ENCODE measurements at places on chromosomes 11 and 22.

- no peak for DNase-seq
Measured at GRCh38 chr22:23085785-23086184, 15.5 kb downstream of the GNAZ start.

GRCh38 chr11:27721264-27722116, 21.2 kb upstream of the BDNF start:
- no peak for DNase-seq

DNA sequence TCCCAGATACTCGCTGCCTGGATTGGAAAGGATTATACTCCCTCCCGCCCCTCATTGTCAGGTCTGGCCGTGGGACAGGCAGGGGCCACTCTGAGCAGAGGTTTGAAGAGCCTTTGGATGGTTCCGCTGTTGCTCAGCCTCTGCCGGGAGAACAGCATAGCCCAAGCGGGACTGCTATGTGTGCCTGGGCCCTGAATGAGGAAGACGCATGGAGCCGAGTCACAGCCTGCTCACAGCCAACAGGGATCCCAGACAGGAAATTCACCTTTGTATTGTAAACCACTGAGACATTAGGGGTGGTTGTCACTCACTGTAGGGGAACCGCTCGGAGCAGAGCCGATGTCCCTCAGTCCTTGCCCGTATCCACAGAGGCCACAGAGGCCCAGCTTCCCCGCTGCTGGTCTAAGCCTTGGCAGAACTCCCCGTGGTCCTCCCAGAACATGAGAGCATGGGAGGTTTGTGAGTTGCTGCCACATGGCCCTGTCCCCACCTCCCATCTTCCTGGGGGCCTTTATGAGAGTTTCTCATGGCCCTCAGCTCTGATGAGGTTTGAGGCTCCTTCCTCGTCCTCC, 10.7 kb upstream of the FAM118A start:
- no peak for DNase-seq

DNA sequence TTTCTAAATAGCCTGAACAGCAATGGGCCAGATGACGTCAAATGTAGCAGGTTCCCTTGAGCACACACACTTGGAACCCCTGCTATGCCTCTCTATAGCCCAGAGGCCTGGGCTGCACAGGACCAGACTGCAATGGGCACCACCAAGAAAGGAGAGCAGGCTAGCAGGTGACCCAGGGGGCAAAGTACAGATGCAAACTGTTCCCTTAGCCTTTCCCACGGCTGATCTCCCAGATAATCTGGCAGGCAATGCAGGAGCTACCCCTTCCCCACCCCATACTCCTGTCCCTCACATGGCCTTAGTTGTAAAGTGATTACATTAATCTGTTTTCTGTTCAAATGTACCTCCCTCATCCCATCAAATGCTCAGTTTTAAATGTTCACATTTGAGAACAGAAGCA, 41.3 kb downstream of the SMCO4 start:
- no peak for DNase-seq

GRCh38 chr22:46402505-46402904, 67.0 kb downstream of the TRMU start:
- DNase-seq, result no peak

DNA sequence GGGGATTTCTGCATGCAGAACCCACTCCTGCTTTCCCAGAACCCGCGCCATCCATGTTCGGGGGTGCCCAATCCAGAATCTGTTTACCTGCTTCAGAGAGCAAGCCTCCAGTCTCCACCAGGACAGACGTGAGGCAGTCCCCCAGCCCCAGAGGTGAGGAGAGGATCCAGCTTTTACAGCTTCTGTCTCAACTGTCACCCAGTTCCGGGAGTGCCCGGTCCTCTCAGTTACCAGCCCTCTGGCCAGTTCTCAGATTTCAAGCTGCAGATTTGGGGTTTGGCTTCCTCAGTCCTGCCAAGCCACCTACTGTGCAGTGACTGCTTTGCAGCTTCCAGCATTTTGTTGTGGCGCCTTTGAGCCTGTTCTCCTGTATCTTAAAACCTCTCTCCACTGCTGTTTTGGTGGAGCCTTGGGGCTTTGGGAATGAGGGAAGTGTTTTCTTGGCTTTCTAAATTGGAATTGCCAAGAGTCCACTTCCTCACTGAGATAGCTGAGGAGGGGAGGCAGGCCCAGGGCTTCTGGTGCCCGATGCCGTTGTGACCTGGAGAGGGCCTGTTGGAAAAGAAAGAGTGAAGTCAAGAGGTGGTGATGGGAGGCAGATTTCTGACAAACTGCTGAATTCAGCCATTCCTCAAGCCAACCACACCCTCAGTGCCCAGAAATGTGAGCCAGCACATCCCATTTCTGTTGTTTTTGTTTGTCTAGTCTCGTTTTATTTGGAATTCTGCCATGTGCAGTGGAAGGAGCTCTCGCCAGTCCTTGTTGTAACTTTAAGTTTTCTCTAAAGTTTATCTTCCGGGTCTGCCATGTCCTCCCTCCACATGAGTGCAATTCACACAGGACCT, 513.4 kb downstream of the TBC1D22A start:
- peak; percentile 46 for DNase-seq

DNA sequence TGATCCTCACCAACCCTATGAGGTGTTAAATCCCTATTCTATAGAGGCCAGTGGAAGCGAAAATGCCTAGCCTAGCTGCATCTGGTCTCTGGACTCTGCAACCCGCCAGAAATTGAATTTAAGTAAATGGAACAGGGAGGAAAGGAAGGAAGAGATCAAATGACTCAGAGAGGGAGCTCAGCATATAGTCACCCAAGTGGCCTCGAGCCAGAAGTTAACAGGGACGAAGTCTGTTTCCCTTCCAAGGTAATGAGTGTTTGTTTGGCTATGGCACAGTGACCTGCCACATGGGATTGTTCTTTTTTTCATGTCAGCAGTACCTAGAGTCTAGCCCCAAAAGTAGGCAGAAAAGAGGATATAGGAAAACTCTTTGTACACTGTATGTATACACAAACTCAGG, 66.3 kb downstream of the PAK1 start:
- DNase-seq, result peak; percentile 78

GRCh38 chr11:131354251-131354701, 16.1 kb upstream of the NTM start:
- DNase-seq, result no peak

GRCh38 chr11:11636671-11637070, 14.9 kb upstream of the GALNT18 start:
- DNase-seq, result no peak

- DNase-seq, result no peak
Measured at GRCh38 chr11:96105944-96106343, 182.0 kb upstream of the MTMR2 start.

DNA sequence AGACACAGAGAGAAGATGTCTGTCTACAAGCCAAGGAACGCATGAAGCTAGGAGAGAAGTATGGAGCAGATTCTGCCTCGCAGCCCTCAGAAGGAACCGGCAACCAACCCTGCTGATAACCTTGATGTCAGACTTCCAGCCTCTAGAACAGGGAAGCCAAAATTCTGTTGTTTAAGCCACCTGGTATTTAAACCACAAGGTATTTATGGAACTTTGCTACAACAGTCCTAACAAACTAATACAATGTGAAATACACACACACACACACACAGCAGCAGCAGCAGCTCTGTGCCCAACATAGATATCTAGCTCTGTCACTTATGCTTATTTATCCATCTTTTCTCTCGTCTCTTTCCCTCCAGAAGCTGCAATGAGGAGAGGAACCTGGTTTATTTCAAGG, 400.0 kb downstream of the ETS1 start:
- no peak for DNase-seq

- peak; percentile 25 for DNase-seq
Measured at GRCh38 chr11:10623797-10624761, 55.6 kb upstream of the LYVE1 start.

DNA sequence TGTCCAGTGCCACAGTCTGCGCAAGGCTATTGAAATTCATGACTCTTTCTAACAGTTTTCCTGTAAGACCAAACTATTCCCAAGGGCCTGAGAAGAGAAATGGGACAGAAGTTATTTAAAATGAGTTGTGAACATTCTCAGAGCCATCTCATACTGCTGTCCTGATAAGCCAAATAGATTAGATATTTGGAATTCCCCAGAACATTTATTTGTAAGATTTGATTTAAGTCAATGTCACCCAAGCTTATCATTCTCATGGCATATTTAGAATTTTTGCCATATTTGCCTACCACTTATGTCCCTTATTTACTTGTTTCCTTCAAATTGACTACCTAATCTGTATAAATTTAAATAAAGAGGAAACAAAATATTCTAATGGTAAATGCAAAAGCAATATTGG, 82.4 kb downstream of the NAV2 start:
- no peak for DNase-seq

GRCh38 chr22:44664149-44664548, 37.9 kb upstream of the PRR5 start:
- DNase-seq, result no peak

- DNase-seq, result peak; percentile 56
Measured at GRCh38 chr11:67370351-67371076, 2.9 kb downstream of the CLCF1 start.

DNA sequence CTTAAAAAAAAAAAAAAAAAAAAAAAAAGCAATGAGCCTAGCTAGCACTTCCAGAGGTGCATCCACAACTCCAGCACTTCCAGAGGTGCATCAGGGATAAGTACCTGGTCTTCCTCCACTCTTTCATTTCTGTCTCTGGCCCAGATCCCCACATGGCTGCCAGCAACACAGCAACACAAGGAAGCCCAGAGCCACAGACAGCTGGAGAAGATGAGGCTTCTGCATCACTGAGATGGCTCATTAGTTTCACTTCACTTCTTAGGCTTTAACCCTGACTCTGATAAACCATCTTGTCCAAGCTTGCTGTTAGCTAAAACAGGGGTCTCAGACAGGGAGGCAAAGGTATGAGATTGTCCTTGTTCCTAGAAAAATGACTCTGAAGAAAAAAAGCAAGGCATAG, 35.6 kb downstream of the PC start:
- DNase-seq, result no peak

- DNase-seq, result peak; percentile 32
Measured at GRCh38 chr11:95229199-95229992, 1.6 kb downstream of the SESN3 start.

GRCh38 chr11:17753153-17753552, 18.6 kb downstream of the KCNC1 start:
- no peak for DNase-seq

- peak; percentile 80 for DNase-seq
Measured at GRCh38 chr11:70244698-70245097, 25.8 kb upstream of the PPFIA1 start.

- DNase-seq, result peak; percentile 90
Measured at GRCh38 chr11:120208777-120209176, 2.1 kb upstream of the OAF start.

GRCh38 chr11:12144330-12145174, 34.2 kb downstream of the MICAL2 start:
- DNase-seq, result no peak

DNA sequence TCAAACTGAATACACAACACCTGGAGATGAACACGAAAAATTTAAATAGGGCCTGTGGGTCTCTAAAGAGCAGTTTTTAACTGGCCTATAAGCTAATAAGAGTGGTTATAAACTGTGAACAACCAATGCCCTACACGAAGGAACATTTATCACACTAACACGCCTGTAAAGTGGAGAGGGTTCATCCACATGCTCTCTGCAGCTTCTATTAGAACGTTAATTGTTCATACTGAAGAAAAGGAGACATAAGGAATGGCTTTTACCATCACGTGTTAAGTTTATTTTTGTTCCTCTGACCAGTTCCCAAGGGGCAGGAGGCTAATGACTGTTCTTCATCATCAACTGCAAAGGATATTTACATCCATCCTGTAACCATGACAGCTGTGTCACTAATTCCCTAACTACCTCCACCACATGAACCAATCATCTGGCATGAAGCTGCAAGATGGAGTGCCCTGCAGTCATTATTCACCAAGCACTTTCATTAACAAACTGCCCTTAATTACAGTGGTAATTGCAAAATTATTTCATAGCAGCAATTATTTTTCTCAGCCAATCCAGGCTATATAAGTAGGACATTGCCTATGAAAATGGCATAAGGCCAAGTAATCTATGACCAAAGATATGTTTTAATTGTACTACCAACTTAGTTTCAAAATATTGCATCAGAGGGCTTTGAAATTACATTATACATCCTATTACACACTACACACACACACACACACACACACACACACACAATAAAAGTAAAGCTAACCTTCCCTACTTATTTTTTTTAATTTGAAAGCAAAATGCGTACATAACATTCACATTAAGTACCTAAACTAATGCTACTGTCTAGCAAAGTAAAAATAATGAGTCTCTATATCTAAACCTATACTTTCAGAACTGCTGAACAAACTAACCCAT, 186.7 kb downstream of the CADM1 start:
- DNase-seq, result no peak

GRCh38 chr11:59560290-59560701, 49.0 kb downstream of the OR4D9 start:
- peak; percentile 79 for DNase-seq

GRCh38 chr11:113587308-113587739, 112.1 kb upstream of the DRD2 start:
- peak; percentile 3 for DNase-seq

DNA sequence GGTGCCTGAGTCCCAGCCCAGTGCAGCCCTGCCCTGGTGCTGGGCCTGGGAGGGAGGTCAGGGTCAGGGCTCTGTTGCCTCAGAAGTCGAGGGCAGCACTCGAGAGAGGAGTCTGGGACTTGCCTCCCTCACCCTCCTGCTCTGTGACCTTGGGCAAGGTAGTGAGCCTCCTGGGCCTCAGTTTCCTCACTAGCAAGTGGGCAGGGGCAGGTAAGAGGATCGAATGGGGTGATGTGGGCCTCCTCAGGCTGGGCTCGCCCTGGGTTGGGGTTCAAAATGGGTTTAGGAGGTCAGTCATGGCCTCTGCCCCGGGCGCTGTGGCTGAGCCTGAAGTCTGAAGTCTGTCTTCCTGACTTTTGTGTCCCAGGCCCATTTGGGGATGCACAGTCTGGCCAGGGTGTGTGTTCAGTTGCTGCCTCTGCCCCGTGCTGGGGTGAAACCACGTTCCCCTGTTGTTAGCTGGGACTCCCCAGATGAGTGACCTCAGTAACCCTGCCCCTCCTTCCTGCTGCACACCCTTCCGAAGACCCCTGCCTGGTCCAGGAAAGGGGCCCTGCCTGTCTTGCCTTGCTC, 40.9 kb upstream of the CELSR1 start:
- no peak for DNase-seq

Measured in cardiac fibroblast (primary cell).